ENCODE measurements at places on chromosomes 4 and X.

GRCh38 chr4:152075253-152075928, 314.6 kb upstream of the GATB start:
- no peak for DNase-seq

DNA sequence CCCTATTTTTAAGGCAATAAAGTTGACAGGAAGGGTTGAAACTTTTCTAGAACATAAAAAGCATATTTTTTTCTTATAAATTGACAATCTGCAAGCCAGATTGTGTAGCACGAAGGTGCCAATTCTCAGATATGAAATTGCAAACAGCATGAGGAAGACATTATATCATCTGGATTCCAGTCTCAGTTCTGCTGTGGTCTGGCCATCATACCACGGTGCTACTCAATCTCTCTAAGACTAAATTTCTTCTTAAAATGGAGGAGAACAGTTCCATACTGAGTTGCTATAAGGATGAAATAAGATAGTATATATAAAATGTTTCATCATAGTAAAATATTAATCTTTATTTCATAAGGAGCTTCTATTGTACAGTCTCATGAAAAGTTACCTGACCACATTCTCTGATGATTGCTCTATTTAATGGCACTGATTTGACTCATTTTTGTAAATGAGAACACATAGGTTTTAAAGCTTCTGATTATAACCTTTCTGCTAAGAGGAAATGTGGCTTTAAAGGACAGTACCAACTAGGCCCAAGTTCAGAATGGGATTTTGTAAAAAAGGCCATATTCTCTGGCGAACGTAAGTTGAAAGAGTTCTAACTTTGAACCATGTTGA, 127.9 kb downstream of the SHROOM3 start:
- DNase-seq, result no peak

- no peak for DNase-seq
Observed at GRCh38 chrX:10926404-10926803, 184.7 kb upstream of the HCCS start.

- no peak for DNase-seq
Observed at GRCh38 chr4:76614589-76614988, 179.6 kb downstream of the SHROOM3 start.

DNA sequence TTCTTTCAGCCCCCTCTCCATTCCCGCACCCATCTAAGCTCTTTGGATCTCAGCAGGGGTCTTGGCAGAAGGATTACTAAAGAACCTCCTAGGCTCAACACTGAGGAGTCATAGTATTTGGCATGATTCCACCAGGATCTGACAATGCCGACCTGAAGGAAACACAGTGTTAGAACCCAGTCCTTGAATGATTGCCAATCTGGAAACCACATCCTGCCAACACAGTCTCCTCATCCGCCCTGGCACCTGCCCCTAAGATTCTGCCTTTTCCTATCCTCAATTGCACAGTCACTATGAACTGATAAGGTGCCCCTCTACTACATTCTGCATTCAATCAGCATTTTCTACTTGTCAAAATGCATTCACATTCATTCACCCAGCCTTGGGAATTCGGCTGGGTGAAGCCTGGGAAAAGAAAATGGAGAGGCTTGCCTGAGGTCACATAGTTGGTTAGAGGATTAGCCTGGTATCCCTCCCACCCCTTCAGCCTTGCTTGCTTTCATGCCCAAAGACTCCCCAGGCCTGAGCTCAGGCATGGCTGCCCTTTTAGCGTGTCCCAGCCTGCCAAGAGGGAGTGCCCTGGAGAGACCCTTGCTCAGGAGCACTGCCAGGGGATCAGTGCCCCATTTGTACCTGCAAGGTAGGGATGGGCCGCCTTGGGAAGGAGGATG, 2.2 kb upstream of the CLDN2 start:
- DNase-seq, result no peak

DNA sequence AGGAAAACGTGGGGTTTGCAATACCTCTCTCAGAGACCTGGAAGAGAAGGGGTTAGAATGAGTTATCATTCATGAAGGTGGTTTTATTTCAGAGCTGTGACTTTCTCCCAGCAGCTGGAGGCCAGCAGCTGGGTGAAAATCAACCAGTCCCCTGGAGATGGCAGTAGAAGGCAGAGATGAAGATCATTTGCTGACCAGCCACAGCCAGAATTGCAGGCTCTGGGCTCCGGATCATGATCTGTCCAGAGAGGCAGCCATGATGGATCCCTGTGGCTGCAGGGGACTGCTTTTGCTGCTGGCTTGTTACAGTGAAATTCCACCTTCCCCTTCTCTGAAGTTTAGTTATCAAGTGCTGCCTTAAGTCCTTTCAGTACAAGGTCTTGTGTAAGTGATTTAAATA, 46.9 kb upstream of the TAB3 start:
- DNase-seq, result no peak

- DNase-seq, result no peak
Observed at GRCh38 chrX:3290561-3290960, 55.9 kb downstream of the MXRA5 start.

DNA sequence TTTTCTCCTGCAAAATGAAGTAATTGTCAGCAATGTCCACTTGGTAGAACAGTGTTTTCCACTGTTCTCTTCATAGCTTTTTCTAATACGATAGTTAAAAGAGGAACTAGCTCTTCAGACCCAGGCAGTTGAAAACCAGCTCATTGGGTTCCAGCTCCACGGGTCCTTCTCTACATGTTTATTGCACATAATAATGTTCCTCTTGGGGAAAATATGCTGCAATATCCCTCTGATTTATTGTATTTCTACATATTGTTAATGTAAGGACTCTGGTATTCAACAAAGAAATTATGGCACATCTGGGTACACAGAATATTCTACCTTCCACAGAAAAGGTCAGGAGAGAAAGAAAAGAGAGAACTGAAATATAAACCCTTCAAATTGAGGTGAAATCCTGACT, 473.4 kb downstream of the TRIML1 start:
- DNase-seq, result no peak

DNA sequence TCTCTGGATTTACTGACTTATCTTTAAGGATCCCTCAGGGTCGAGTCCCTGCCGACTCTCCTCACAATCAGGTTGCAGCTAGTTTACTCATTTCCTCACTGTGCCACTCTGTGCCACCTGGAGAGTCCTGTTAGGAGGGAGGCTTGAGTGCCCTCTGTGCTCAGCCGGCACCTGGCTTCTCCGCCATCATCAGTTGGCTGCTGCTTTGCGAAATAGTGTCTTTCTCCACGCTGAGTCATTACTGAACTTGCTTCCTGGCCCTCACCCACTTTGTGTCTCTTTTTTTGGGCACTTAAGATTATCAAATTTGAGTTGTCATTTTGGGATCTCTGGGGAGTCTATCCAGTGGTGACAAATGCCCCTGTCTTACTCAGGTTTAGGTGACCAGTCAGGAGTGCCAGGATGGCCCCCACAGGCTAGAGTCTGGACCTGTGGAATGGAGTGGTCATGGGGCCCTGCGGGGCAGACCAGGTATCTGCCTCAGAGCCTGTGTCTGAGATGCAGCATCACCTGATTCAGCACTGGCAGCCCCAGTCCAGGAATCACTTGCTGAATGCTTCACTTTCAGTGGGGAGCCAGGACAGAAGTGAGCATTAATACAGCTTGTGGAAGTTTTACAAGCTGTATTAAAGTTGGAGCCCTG, 37.7 kb downstream of the JADE1 start:
- no peak for DNase-seq

GRCh38 chrX:39936886-39937770, 160.6 kb downstream of the BCOR start:
- peak; percentile 12 for DNase-seq

Data from stimulated activated CD4-positive, alpha-beta T cell treated with anti-CD3 and anti-CD28 coated beads, TNF-alpha, amount 100 ng/mL, for 48 hours (primary cell).